Breast epithelium (tissue), 4 donors: ENCODE measurements at places on chromosomes 13 and 19.

- H3K27me3 ChIP-seq: no peaks in the 10 kb centered on the region
- DNase-seq: no peak
- H3K36me3 ChIP-seq: no peaks in the 10 kb centered on the region
These were observed 43.2 kb downstream of the LATS2 start for GRCh38 chr13:21018220-21018619.

GRCh38 chr13:48066310-48066989 is 28.5 kb downstream of the MED4 start:
- H3K36me3 ChIP-seq: no peaks in the 10 kb centered on the region
- no peaks in the 10 kb centered on the region for H3K27me3 ChIP-seq
- H3K4me1 ChIP-seq: no peaks in the 10 kb centered on the region
- no peak overlapping the region for H3K27ac ChIP-seq

DNA sequence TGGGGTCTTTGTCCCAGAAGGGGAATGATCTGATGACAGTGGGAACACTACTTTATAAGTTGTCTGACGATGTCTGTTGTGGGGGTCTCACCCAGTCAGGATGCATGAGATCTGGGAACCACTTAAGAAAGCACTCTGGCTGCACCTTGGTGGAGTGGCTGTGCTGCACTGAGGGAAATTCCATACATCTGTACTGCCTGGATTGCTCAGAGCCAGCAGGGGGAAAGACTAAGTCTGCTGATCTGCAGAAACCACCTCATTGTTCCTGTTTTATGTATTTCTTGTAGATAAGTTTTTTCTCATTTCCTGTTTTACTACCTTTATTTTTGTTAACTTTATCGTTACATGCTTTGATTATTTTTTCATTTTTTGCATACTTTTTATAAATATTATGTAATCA is 27.3 kb downstream of the ZNF430 start:
- no peaks in the 10 kb centered on the region for H3K27me3 ChIP-seq
- DNase-seq: no peak
- no peak overlapping the region for H3K4me3 ChIP-seq
- H3K36me3 ChIP-seq: peaks cover 7% of the 10 kb centered on the region

GRCh38 chr13:37652596-37652995 is 54.0 kb upstream of the POSTN start:
- no peaks in the 10 kb centered on the region for H3K36me3 ChIP-seq
- H3K4me1 ChIP-seq: no peaks in the 10 kb centered on the region
- H3K27me3 ChIP-seq: no peaks in the 10 kb centered on the region
- no peak overlapping the region for H3K27ac ChIP-seq

DNA sequence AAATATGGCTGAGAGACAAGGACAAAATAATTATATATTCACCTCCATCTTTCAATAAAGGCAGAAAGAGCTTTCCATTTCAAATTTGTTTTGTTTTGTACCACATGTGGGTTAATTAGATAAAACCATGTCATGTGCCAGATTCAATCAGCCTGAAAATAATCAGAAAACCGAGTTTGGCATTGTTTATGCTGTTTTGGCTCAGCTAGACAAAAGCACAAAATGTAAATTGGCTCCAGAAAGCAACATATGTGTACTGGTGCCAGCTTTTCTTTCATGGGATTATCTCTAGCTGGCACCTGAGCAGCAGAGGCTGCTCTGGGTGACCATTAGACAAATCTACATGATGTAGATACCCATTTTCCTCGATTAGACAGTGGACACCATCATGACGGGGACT is 9.2 kb upstream of the DNAJC15 start:
- no peak overlapping the region for H3K4me3 ChIP-seq
- H3K4me1 ChIP-seq: no peaks in the 10 kb centered on the region
- no peak overlapping the region for H3K27ac ChIP-seq
